Esophagus squamous epithelium (tissue), 5 donors: ENCODE measurements at places on chromosomes 12 and 14.

DNA sequence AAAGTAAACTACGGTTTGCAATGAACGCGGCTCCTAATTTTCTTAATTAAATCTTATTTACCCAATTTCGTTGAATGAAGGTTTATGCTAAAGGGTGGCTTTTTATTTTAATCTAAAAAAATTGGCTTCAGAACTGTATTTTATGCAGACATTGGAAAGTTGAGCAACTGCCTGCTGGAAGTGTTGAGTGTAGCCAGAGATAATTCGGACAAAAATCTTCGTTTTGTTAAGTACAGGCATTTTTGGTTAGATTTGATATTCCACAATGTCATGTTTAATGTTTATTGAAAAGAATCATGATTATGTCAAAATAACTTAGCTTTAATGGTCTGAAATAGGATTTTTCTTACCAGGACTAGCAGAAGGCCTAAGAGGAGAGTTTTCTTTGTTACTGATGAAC, 875 bp downstream of the IRAK3 start:
- H3K4me1 ChIP-seq: peaks cover 10% of the 10 kb centered on the region
- DNase-seq: no peak
- H3K36me3 ChIP-seq: no peaks in the 10 kb centered on the region
- no peaks in the 10 kb centered on the region for H3K27me3 ChIP-seq
- peak overlapping the region; percentile 82 for H3K4me3 ChIP-seq

DNA sequence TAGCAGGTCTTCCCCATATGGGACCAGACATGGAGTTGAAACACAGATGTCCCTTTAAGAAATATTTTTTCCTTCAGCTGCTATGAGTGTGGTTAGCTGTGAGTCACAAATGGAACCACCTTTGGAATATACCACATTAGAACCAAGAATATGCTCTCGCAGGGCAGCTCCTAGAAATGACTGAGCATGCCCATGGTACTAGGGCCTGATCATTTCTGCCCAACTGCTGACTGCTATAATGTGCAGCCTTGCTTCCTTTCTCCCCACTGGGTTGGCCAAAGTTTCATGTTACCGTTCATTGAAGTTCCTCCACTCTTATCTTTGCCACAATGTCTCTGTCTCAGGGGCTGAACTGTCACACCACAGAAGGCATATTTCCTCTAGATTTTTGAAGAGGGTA, 1074.6 kb downstream of the FLRT2 start:
- no peak overlapping the region for H3K27ac ChIP-seq
- H3K27me3 ChIP-seq: no peaks in the 10 kb centered on the region
- no peak overlapping the region for H3K4me3 ChIP-seq
- no peak for DNase-seq

- no peak within 1 kb of the TSS for H3K4me3 ChIP-seq
- no peaks in the 10 kb centered on the region for H3K4me1 ChIP-seq
Observed at GRCh38 chr12:21372602-21373001, at the start of gene IAPP. TSS of gene IAPP (plus strand) at chr12:21372902. CDS start at chr12:21373352, 450 bp downstream.

GRCh38 chr14:99124482-99125105, 147.4 kb downstream of the BCL11B start:
- H3K4me3 ChIP-seq: no peak overlapping the region
- H3K27ac ChIP-seq: no peak overlapping the region
- no peaks in the 10 kb centered on the region for H3K36me3 ChIP-seq
- H3K4me1 ChIP-seq: peaks cover 19% of the 10 kb centered on the region
- no peaks in the 10 kb centered on the region for H3K27me3 ChIP-seq

DNA sequence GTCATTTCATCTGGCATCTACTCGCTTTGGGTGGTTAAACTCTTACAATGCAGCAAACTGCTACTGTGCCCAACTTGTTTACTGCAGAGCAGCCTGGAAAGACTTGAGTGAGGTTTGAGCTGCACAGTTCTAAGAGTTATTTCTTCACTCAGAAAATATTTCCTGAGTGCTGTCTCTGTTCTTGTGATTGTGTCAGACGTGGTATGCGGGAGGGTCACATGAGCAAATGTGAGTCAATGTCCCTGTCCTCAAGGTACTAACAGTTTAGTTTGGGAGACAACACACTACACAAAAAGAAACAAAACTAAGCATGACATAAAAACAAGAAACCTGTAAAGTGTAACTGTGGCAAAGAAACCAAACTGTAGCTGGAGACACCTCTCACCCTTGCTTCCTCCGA, 32.4 kb downstream of the FLVCR2 start:
- H3K27me3 ChIP-seq: no peaks in the 10 kb centered on the region
- no peak overlapping the region for H3K4me3 ChIP-seq
- H3K36me3 ChIP-seq: no peaks in the 10 kb centered on the region

DNA sequence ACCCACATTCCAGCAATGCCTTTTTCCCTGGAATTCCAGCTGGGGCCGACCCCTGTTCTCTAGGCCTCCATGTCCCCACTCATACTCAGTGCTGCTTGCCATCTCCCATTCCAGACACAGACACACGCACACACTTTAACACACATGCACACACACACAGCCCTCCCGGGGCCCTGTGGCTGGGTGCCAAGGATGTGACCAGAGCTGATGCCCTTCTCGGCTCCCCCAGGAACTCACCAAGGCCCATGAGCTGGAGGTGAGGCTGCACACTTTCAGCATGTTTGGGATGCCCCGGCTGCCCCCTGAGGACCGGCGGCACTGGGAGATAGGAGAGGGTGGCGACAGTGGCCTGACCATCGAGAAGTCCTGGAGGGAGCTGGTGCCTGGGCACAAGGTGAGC, 4.3 kb downstream of the PLEKHG6 start:
- no peak overlapping the region for H3K4me3 ChIP-seq
- DNase-seq: no peak
- no peak overlapping the region for H3K27ac ChIP-seq
- peaks cover 33% of the 10 kb centered on the region for H3K4me1 ChIP-seq

GRCh38 chr12:20375560-20375959, 7.2 kb downstream of the PDE3A start:
- H3K27ac ChIP-seq: no peak overlapping the region
- no peaks in the 10 kb centered on the region for H3K4me1 ChIP-seq
- no peak for DNase-seq
- no peaks in the 10 kb centered on the region for H3K27me3 ChIP-seq

DNA sequence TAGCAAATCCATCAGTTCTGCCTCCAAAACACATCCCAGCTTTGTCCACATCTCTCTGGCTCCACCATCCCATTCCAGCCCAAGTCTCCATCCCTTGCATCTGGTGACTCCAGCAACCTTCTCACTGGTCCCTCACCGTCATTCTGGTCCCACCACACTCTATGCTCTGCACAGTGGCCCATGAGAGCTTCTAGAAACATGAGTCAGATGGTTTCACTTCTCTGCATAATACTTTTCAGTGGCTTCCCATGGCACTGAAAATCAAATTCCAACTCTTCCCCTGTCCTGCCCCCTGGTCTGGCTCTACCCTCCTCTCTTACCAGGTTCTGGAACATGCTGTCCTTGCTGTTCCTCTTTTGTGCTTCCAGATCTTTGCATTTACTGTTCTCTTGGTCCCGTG, 17.2 kb upstream of the C12orf76 start:
- no peaks in the 10 kb centered on the region for H3K36me3 ChIP-seq
- H3K4me1 ChIP-seq: no peaks in the 10 kb centered on the region
- no peak overlapping the region for H3K27ac ChIP-seq
- no peak for DNase-seq

- H3K4me3 ChIP-seq: no peak overlapping the region
- H3K27me3 ChIP-seq: no peaks in the 10 kb centered on the region
- peaks cover 12% of the 10 kb centered on the region for H3K4me1 ChIP-seq
- H3K36me3 ChIP-seq: no peaks in the 10 kb centered on the region
Observed at GRCh38 chr14:54676812-54677708, 110.1 kb downstream of the SAMD4A start.

GRCh38 chr14:96762650-96763049, 34.5 kb upstream of the VRK1 start:
- no peaks in the 10 kb centered on the region for H3K27me3 ChIP-seq
- no peak overlapping the region for H3K4me3 ChIP-seq
- no peak for DNase-seq
- H3K4me1 ChIP-seq: no peaks in the 10 kb centered on the region
- no peak overlapping the region for H3K27ac ChIP-seq

GRCh38 chr14:29608861-29609260, 318.8 kb downstream of the PRKD1 start:
- no peaks in the 10 kb centered on the region for H3K27me3 ChIP-seq
- H3K4me3 ChIP-seq: no peak overlapping the region
- no peaks in the 10 kb centered on the region for H3K36me3 ChIP-seq
- H3K4me1 ChIP-seq: no peaks in the 10 kb centered on the region
- no peak overlapping the region for H3K27ac ChIP-seq

DNA sequence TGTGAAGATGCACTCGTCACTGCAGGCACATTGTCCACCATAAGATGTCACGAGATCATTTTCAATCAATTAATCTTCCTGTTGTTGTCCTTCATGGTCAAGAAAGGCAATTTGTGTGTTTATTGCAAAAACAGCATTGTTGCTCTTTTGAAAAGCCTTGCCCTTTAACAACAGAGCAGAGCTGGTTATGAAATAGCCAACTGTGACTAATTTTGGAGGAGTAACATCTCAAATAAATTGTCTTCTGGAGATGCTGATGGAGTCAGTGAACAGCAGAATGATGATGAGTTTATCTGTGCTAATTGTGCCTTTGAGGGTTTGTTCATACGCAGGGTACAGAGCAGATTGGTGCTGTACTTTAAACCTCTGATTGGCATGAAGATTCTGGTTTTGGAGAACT, 88.3 kb upstream of the E2F7 start:
- no peak overlapping the region for H3K4me3 ChIP-seq
- no peak overlapping the region for H3K27ac ChIP-seq
- no peaks in the 10 kb centered on the region for H3K27me3 ChIP-seq
- no peaks in the 10 kb centered on the region for H3K36me3 ChIP-seq
- no peak for DNase-seq
